Placental pericyte (primary cell): ENCODE measurements at places on chromosomes 16 and 17. TPM values are rescaled to one million over a fixed set of nuclear protein-coding genes. Genes with fewer than 3 reads are reported as not detected.

Gene ZP2
- total RNA-seq = not detected in 2 replicates

Gene SLC52A1
- total RNA-seq = 0.14 TPM in 1 of 2 replicates, not detected in the other

Gene STAT5A
- 4.6 and 7.7 TPM in 2 replicates for total RNA-seq

Gene ELMO3
- total RNA-seq = 0.72 and 0.88 TPM in 2 replicates

Gene TBC1D3D
- total RNA-seq = 0.44 TPM in 1 of 2 replicates, not detected in the other

Gene KRTAP3-1
- not detected in 2 replicates for total RNA-seq

Gene GPRC5C
- 0.72 and 8.3 TPM in 2 replicates for total RNA-seq

Gene TNFRSF13B
- not detected in 2 replicates for total RNA-seq

Gene COPZ2
- 35.1 and 90.2 TPM in 2 replicates for total RNA-seq

Gene MMP2
- total RNA-seq = 875 and 1,286 TPM in 2 replicates

Gene CLEC18B
- total RNA-seq = not detected in 2 replicates

Gene ANKFY1
- total RNA-seq = 36.8 and 54.5 TPM in 2 replicates

Gene PPP1R9B
- total RNA-seq = 37.6 and 58.0 TPM in 2 replicates

Gene HOXB3
- total RNA-seq = 0.22 and 1.6 TPM in 2 replicates

Gene WRAP53
- 3.3 and 15.7 TPM in 2 replicates for total RNA-seq

Gene KLHL10
- total RNA-seq = under 0.01 TPM in 1 of 2 replicates, not detected in the other

Gene MYLK3
- total RNA-seq = 0.14 and 0.44 TPM in 2 replicates
